Activated CD4-positive, alpha-beta T cell treated with anti-CD3 and anti-CD28 coated beads for 4 hours (primary cell): ENCODE measurements at places on chromosomes 6 and 20.

- no peak for DNase-seq
Measured at GRCh38 chr20:47198254-47198671, 158.2 kb downstream of the ZMYND8 start.

GRCh38 chr6:74651948-74652842, 553.7 kb downstream of the COL12A1 start:
- DNase-seq, result no peak

- DNase-seq, result no peak
Measured at GRCh38 chr6:83429857-83430610, 817 bp downstream of the ME1 start.

DNA sequence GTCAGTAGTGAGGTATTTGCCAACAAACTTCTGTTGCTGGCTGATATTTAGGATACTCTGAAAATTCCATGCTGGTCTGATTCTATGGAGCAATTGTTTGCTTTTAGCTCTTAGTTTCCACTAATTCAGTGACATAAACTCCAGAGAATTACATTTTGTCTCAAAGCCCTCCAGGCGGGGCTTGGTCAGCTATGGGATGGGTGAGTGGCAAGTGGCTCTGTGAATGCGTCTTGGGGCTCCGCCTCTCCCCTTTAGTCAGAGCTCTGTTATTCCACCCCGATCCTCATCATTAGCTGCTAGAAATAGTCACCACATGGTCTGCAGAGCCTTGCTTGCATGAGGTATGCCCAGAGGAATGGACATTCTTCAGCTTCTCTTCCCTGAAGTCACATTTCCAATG, 540.6 kb downstream of the QKI start:
- DNase-seq, result no peak

GRCh38 chr6:150394053-150394898, 25.5 kb downstream of the IYD start:
- DNase-seq, result no peak

DNA sequence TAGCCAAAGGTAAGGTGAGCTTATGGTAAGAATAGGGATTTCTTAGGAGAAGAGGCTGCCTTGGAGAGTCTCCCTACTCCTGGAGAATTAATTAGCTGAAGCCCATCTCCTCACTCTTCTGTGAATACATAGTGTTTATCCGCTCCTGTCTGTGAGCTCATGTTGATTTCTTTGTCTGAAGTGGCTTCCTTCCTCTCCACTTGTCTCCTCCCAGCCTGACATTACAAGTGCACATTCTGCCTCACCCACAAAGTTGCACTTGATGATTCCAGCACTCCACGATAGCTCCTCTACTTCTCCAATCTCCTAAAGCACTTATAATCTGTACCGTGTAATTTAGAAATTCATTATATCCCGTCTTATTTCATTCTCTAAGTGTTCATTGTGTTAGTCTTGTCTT, 287.2 kb downstream of the QKI start:
- no peak for DNase-seq

DNA sequence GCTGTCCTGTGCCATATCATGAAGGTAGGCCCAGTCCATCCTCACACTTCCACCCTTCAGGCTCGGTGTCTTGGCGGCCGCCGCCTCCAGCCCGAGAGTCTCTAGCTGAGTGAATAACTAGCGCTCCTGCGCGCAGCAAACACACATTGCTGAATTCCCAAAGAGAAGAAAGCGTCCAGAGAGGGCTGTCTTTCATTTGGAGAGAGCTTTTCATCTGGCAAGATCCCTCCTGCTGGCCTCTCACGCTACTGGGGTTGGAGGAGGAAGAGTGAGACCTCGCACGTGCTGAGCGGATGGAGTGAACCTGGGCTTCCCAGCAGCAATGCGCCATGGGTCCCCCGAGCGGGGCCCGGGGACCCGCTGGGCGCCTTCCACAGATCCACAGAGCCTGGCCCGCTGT, 73.2 kb downstream of the NCR2 start:
- DNase-seq, result no peak

- no peak for DNase-seq
Measured at GRCh38 chr6:38174806-38175495, 355.4 kb downstream of the ZFAND3 start.

GRCh38 chr20:46694484-46694883, 5.2 kb upstream of the TP53RK start:
- no peak for DNase-seq

DNA sequence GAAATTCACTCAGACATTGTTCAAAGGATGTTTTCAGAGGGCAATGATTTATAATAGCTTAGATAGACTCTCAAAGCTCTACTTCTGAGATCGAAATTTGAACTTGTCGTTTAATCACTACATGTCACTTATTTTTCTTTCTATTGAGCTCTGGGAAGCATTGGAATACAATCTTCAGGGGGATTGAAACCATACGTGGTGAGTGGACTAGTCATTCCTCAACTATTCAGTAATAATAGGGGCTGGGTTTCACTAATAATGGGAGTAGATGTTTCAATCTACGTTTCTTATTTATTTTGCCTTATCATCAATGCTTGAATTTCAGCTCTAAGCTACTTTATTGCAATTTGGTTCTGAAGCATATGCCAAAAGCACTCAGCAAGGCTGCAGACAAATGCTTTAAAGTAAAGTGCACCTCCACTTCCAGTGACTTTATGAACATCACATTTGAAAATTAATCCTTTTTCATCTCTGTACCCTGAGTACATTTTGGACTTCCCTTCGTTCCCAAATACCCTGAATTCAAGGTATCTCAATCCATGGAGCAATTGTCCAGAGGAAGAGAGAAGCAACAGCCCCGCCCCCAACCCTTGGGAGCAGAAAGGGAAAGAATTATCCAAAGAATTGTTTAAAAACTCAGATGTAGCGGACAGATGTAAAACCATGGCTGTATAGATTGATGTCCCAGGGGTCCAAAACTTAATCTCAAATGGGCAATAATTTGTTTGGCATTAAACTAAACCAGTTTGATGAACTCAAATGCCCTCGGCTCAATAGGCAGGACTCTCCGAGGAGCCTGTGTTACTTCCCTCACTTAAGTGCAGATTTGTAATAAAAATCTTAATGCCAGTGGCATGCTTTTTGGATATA, 68.1 kb downstream of the HFE start:
- DNase-seq, result no peak

- no peak for DNase-seq
Measured at GRCh38 chr6:15239616-15240364, 6.1 kb upstream of the JARID2 start.

DNA sequence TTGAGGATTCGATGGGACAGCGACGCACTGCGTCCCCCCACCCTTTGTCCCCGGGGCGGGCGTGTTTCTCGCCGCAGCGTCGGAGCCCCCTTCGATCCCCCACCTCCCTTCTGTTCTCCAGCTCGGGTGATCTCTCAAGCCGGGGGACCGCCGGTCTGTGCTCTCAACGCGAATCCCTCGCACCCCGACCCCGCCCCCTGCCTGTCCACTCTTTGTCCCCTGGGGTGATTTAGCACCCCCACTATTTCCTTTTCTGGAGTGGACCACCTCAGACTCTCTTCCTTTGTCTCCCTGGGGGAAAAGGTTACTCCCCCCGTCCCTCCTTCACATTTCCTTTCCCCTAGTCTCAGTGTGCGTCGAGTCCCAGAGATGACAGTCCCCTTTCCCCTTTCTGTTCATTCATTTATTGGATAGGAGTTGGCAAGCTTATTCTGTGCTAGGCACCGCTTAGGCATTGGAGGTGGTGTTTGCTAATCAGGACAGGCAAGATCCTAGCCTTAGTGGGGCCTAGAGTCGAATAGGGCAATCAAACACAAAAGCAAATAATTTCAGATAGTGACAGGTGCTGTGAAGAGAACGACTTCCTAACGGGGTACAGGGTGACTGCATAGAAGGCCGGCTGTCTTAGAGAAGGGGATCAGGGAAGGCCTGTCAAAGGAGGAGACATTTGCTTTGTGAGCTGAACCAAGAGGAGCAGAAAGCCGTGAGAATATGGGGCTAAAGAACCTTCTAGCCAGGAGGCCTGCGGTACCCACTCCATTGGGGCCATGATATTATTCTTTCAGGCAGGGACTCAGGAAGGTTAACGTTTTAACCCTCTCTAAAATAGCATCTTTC, 741 bp downstream of the PTPN1 start:
- no peak for DNase-seq
